NCI-H526 treated with DMSO at 0.1 percent for 48 hours (cell line): ENCODE measurements at places on chromosomes 4 and X.

DNA sequence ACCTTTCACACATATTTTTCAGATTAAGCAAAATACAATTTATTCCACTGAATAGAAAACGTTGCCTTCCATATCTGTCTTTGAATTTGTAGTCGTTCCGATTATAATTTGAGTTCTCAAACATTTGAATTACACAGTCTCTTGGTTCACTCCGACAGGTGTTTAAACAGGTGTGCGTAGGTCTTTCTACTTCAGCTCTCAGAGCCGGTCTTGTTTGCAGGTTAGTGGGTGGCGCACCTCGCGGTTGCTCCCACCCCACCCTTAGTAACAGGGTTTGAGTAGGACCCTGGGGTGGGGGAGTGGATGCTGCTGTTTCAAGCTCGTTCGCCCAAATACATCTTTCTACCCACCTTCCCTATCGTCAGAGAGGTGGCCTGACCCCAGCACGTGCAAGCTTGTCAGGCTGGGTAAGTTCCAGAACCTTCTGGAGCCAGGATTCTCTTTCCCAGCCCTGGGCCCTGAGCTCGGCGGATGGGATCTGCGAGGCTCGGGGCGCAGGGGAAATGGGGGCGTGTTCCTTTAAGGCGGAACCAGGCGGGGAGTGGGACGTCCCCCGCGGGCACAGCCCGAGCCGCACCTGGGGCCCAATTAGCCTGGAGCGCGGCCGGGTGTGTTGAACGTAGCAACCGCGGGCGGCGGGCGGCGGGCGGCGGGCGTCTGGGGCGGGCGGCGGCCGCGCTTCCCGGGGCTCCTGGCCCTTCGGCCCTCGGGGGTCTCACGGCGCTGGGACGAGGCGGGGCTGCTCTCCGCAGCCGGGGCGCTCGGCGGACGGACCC, at the start of gene FAM149A:
Gene FAM149A (plus strand): TSS at position 591 of the 776 bp plus-strand sequence.
- DNase-seq = peak; percentile 46

DNA sequence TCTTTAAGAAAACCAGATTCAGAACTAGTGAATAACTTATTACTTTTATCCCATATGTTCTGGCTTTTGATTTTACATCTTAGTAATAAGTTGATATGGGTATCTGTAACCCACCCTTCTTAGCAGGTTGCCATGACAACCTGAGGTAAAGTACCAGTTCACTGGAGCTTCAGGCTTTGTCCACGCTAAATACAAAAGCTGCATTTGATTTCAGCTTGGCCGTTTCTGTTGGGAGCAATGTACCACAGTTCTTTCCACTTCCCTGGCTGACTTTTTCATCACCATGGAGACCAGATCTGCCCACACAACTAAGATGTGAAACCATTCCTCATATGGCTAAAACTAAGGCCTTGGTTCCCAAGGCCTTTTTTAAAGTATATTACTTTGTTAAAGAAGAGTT, 26.1 kb downstream of the KLHL34 start:
- DNase-seq = no peak

GRCh38 chr4:179768996-179769395, 2326.8 kb upstream of the AGA start:
- DNase-seq = no peak

DNA sequence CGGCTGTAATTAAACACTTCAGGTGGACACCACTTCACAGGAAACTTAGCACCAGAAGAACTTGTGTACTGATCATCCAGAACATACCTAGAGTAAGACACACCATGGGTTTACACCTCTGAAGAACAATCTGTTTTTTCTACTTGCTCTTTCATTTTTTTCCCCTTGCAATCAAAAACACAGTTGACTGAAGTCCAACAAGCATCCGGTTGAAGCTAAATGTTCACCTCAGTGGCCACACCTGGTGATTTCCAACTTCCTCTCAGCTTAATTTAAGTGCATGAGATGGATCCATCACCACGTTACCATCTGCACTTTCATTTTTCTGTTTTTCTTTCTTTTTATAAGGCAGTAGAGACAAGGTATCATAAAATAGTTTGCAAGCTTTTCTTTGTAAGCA, 4.9 kb upstream of the TXK start:
- no peak for DNase-seq

GRCh38 chr4:102945066-102945465, 74.4 kb downstream of the SLC9B1 start:
- no peak for DNase-seq

- DNase-seq = no peak
These were observed 18.6 kb upstream of the SEPSECS start for GRCh38 chr4:25178838-25179261.

GRCh38 chrX:100487795-100488194, 77.7 kb upstream of the PCDH19 start:
- no peak for DNase-seq

GRCh38 chrX:98523521-98523920, 1639.8 kb downstream of the RPA4 start:
- DNase-seq = no peak

DNA sequence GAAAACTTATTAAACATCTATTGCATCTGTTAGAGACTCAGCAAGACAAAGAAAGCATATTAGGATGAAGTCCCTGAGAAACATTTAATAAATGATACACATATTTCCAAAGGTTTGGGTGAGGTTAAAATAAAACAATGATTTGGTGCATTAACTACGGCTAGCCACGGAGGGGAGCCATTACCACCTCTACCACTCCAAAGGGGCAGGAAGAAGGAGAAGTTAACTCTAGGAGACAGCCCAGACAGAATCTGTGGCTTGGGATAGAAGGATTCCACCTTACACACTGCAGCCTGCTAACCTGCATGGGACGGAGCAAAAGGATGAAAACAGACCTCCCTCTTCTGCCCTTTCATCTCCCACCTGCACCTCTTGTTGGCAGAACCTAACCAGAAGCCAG, 189.1 kb upstream of the C1QTNF7 start:
- peak; percentile 2 for DNase-seq

- no peak for DNase-seq
These were observed 45.2 kb upstream of the ELF2 start for GRCh38 chr4:139222215-139222614.

DNA sequence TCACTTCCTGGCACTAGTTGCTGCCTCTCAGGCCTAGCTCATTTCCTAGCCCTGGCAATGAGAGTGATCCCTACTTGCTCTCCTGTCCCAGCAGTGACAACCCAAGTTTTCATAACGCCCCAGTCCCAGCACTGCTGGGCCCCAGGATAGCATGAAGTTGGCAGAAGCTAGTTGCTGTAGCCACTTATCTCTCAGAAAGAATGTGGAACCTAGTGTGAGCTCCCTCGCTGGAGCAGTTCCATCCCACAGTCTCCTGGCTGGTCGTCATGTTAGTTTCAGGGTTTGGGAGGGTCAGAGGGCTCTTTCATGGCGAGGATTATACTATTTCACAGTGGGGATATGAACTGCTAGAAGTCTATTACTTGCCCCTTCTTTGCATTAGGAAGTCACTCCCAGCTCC, 5.1 kb downstream of the PF4 start:
- no peak for DNase-seq

DNA sequence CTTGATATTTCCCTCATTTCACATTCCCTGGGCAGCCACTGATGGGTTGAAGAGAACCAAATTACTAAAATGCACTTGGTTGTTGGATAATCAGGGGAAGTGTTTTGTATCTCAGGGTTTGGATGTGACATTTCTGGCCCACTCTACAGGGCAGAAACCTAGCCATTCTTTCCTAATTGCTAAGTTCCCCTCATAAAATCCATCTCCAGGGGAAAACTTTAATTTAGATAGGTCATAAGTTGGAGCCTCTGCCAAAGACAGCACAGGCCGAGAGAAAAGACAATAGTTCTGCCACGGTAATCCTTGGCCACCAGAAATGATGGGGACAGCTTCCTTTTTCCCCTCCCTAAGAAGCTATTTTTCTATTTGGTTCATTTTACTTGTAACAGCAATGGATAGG, 192.7 kb upstream of the C1QTNF7 start:
- no peak for DNase-seq

GRCh38 chr4:91422011-91422410, 881.8 kb upstream of the GRID2 start:
- DNase-seq = no peak

- DNase-seq = no peak
These were observed 28.5 kb upstream of the SLC25A6 start for GRCh38 chrX:1420371-1420770.

- no peak for DNase-seq
These were observed 113.5 kb upstream of the FAM9A start for GRCh38 chrX:8914681-8915080.

DNA sequence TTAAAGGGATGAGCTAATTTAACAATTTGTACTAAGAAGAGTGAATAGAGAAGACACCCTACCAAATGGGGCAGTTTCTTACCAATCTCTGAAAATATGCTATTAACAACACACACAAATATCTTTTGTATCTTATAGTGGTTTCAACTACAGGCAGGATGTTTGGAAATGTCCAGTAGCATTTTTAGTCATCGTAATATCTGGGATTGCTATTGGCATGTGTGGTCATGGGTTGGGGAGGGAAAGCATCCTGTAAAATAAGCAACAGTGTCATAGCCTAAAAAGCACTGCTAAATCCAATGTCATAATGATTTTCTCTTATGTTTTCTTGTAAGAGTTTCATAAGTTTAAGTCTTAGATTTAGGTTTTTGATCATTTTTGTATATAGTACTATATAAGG, 29.3 kb upstream of the ABCG2 start:
- DNase-seq = no peak

DNA sequence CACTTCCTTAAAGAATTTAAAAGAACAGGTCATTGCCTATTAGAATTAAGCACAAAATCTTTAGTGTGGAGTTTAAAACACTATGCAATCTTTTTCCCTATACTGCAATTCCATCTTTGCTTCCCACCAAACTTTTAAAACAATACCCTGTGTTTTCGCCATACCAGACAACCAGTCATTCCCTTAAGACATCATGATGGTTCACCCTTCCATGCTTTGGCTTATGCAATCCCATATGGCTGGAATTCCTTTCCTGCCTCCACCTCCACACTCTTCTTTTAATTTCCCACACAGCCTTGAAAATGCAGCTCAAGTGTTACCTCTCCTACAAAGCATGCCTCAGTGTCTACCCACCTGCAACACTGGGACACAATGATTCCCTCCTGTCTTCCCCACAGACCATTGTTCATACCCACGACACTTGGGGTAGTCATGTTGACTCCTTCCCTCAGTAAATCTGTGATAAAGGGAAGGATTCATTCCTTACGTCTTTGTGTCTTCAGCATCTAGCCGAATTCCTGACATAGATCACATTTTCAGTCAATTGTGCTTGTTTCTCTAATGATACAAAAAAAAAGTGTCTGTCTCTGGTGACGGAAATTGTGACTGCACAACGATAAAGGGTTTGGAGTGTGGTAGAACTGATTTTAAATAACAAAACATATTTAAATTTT, 166.3 kb downstream of the FNIP2 start:
- DNase-seq = no peak

DNA sequence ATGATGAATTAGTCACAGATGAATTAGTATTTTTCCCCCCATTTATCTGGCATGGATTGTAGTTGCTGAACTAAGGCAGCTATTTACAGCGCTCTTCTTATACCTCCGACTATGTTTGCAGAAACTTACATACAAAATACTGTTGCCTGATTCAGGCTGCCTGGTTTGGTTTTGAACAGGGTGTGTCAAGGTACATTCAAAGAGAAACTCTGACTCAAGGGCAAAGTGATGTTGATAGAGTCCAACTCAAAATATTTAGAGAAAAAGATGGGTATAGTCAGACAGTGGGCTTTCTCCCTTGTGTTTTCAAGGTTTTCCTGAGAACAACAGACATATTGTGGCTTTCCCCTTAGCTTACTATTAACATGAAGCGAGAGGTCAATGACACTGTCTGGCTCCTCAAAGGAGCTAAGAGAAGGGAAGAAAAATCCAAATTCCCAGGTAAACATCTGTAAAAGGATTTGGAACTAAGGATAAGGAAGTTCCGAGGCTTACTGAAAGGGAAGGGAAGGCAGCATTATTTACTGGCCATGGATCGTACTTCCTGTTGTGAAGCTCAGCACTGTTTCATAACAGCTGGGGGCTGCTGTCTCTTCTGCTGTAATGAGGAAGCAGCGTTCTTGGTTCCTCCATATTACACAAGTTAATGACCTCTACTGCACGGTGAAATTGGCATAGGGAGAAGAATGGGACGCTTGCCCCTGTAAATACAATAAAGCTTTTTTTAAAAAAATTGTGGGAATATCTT, 30.9 kb downstream of the FAM9C start:
- DNase-seq = no peak

- DNase-seq = no peak
These were observed 56.3 kb upstream of the STOX2 start for GRCh38 chr4:183848805-183849204.

DNA sequence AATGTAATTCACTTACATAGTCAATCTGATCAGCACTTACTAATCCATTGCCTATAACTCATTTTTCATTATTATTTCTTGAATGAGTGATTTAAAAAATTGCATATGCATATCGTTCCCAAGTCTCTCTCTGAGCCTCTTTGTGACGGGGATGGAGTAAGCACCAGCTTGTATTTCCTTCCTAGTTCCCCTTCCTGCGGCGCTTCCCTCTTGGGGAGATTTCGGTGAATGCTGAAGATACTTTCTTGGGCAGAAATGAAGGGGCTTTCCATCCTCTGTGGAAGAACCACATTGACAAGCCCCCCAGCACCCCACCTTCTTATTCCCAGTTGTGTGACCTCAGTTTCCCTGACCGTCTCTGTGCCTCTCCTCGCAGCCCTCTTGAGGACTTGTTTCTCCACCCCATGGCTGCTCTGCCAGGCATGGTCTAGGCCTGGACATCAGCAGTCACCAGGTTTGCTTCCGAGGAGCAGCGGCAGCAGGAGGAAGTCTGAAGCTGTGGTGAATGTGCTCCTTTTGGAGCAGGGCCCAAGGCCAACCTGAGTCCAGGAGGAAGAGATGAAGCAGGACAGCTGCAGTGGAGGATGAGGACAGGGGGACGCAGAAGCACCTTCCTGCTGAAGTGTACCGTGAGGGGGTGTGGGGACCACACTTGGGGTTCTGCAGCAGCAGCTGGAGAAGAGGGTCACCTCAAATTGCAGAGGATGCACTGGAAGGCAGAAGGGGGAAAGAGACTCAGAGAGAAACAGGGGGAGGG, 124.9 kb downstream of the IRF2 start:
- no peak for DNase-seq

DNA sequence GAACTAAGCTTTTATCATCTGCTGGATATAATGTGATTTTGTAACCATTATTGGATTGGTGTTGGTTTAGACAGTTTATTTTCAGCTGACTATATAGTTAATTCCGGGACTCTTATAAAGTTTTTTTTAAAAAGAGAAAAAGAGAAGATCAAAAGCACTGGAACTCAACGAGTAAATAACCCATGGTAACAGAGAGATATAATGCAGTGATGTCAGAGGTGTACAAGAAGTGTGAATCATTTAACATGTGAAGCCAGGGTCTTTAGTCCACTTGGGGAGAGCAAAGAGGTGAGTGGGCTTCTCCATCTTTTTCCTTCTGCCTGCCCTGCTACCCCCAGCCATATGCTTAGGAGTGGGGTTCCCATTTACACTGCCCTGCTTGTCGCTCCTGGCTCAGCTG, 3.2 kb downstream of the TMEM165 start:
- no peak for DNase-seq

DNA sequence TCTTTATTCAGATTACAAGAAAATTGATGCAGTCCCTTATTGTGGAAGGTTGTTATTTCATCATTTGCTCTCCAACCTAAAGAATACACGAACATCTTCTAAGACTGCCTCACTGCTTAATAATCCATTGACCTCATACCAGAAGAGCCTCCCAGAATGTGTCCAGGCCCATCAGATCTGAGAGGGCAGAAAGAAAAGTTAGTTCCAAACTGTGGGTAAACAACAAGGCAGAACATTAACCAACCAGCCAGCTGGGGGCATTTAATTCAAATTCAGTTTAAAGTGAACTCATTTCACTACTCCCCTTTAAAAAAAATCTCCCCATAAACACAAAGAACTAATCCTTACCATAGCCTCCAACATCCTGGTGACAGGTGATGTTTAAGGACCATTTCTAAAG, 13.8 kb downstream of the GPC4 start:
- DNase-seq = no peak
